RKO (cell line): ENCODE measurements at places on chromosomes 7 and 10.
A peak's percentile ranks its signal among the peaks of the same experiment; 100 is the strongest.

DNA sequence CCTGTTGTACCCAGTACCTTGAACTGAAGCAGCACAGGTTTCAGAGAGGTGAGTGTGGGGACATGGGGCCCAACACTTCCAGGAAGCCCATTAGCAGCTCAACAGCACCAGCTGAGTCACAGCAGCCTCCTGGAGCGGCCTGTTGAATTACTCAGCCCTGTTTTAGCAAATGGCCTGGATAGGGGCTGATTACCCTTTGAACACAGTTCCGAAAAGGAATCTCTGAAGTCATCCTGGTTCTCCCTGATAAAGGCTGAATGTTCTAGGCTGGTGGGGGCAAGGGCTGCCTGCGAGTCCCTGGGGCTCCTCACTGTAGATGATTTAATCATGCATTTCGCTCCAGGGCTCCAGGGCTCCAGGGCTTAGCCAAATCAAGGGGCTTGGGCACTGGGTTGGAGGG, 287.5 kb downstream of the GRID1 start:
- no peak for DNase-seq

- no peak for DNase-seq
Observed at GRCh38 chr10:24551161-24551560, 172.5 kb downstream of the ARHGAP21 start.

GRCh38 chr10:33277135-33277536, 57.3 kb downstream of the NRP1 start:
- peak; percentile 9 for DNase-seq

DNA sequence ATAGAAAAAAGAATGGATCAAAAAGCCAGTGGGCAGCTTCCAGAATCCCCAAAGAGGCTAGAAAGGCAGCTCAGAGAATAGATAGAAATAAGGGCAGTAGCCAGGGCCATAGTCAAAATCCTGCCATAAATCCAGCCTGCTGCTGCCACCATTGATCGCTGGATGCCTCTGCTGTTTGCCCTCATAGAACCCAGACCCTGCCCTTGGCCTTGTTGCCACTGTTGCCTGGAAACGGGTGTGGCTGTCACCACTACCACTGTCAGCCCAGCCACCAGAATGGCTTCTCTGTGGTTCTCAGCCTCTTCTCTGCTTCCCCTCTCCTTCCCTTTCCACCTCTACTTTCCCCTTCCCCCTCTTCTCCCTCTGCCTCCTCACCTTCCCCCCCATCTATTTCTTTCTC, 57.8 kb downstream of the HHEX start:
- DNase-seq = no peak

DNA sequence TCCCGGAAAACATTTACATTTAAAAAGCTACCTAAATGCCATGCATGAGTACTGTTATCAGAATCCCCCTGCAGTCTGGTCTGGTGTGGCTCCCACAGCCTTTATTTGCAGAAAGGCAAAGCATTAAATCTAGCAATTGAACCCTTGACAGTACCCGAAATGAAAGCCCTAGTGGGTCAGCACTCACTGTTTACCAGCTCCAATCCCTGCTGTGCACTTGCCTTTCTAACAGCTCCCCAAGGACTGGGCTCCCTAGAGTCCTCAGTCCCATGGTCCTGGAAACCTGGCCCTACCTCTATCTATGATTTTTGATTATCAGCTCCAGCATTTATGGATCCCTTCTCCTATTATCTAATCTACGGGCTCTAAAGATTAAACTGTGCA, 1.9 kb upstream of the MACC1 start:
- DNase-seq = no peak

GRCh38 chr10:93071674-93072224, 1.9 kb upstream of the CYP26A1 start:
- no peak for DNase-seq
